ENCODE measurements at places on chromosomes 4 and X.
A peak's percentile ranks its signal among the peaks of the same experiment; 100 is the strongest.

GRCh38 chr4:180052629-180053028, 2190.6 kb upstream of the TENM3 start:
- no peak for DNase-seq

- no peak for DNase-seq
These were observed 184.7 kb upstream of the ZCCHC13 start for GRCh38 chrX:74119016-74119910.

- DNase-seq = no peak
These were observed 4.6 kb upstream of the IRAK1 start for GRCh38 chrX:154024271-154024670.

DNA sequence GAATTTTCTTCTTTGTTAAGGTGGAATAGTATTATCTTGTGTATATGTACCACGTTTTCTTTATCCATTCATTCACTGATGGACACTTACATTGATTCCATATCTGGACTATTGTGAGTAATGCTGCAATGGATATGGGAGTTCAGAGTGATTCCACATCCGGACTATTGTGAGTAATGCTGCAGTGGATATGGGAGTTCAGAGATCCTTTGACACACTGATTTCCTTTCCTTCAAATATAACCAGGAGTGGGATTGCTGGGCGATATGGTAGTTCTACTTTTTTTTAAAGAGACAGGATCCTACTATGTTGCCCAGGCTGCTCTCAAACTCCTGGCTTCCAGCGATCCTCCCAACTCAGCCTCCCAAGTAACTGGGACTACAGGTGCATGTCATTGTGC, 12.1 kb downstream of the TMEM156 start:
- DNase-seq = no peak

DNA sequence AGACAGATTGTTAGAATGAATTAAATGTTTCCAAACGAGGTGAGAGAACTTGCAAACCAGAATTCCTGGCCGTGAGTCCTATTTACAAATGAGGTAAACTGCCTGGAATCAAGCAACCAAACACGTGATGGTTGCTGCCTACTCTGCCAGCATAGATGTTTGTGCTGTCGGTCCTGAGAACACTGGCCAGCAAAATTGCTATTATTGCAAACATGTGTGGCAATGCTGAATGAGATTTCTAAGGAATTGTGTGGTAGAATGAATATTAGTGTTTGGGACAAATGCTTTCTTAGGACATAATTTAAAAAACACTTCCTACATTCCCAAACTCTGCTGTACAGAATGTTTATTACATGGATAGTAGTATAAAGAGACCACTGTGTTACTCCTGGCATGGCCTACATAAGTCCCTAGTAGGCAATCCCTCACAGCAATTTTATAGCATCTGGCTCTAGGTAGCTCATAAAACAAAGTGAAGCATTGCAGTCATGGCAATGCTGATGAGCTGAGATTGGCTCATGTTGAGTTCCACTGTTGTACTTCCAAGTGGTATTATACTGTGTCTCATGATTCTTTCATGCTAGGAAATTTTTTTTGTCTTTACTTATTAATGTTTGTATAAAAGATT, 605.2 kb upstream of the EPHA5 start:
- no peak for DNase-seq

GRCh38 chr4:155405059-155405458, 28.3 kb upstream of the MAP9 start:
- DNase-seq = no peak

GRCh38 chr4:112908511-112908910, 140.9 kb upstream of the ANK2 start:
- DNase-seq = no peak

DNA sequence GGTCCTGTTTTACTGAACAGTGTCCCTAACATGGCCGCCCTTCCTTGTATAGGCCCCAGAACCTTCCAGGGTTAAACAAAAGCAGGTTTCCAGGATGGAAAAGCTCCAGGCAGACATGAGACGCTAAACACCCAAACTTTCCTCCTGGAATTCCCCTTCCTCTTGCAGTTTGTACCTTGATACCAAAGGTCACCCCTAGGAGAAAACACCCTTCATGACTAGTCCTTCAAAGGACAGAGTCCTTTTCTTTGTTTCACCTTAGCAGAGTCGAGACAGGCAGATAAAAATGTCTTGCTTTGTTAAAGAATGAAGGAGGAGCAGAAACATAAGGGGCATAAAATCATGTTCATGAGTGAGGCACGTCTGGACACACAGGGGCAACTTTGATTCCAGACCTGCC, 247.5 kb downstream of the BCOR start:
- no peak for DNase-seq

DNA sequence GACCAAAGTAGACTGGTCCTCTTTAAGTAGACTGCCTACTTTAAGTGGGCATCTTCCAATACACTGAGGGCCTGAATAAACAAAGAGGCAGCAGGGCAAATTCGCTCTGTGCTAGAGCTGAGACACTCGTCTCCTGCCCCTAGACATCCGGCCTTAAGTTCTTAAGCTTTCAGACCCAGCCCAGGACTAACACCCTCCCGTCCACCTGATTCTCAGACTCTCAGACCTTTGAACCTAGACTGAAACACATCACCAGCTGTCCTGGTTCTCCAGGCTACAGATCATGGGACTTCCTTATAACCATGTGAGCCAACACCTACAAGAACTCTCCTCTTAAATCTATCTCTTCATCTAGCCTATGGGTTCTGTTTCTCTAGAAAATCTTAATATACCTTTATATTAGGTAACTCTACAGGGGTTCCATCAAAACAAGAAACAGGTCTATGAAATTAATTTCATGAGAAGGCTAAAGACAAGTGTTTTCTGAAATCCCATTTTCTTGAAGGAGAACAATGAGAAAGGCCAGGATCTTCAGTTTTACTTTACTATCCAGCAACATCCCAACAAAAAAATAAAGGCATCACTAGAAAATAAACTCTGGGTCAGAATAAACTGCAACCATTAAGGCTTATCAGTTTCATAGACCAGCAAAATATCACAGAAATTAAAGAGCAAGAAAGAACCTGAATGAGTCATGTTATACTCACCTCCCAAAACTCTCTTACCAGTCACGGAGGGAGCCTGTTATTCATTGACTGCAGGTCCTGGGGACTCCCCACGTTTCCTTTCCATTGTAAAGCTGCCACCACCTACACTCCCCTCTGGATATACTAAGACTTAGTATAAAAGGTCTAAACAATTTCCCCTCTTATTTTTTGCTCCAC, 14.8 kb downstream of the ADGRA3 start:
- DNase-seq = peak; percentile 68

GRCh38 chrX:13843150-13843721, 26.3 kb upstream of the GPM6B start:
- DNase-seq = no peak

GRCh38 chr4:6265546-6265945, 4.1 kb upstream of the WFS1 start:
- no peak for DNase-seq

DNA sequence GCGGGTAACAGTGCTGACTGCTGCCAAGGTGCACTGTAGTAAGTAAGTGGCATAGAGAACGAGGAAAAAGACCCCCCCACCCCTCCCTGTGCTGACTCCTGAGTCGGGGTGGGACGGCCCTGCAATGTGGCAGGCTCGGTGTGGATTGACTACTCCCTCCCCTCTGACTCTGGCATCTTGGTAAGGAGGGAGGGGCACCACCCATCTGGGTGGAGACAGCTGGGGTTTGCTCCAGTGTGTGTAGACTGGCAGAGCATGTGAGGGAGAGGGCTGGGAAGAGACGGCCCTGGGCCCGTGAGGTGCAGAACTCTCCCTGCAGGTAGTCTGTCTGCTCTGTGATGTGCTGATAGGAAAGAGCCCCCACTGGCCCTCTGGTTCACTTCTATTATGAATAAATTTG, 31.0 kb downstream of the NSG1 start:
- DNase-seq = no peak

- DNase-seq = no peak
These were observed 154.0 kb downstream of the TMEM47 start for GRCh38 chrX:34503119-34503518.

DNA sequence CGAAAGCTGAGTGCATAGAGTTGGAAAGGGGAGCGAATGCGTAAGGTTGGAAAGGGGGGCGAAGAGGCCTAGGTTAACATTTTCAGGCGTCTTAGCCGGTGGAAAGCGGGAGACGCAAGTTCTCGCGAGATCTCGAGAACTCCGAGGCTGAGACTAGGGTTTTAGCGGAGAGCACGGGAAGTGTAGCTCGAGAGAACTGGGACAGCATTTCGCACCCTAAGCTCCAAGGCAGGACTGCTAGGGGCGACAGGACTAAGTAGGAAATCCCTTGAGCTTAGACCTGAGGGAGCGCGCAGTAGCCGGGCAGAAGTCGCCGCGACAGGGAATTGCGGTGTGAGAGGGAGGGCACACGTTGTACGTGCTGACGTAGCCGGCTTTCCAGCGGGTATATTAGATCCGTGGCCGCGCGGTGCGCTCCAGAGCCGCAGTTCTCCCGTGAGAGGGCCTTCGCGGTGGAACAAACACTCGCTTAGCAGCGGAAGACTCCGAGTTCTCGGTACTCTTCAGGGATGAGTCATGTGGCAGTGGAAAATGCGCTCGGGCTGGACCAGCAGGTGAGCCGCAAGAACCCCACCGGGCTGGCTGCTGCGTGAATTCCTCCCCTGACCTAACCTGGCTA, at the start of gene DDX3X:
DDX3X (plus strand) TSS at position 419 of the 619 bp plus-strand sequence; CDS start at position 510, 91 bp downstream.
- peak; percentile 50 for DNase-seq

- no peak for DNase-seq
These were observed 277.3 kb upstream of the HAND2 start for GRCh38 chr4:173807347-173807746.

DNA sequence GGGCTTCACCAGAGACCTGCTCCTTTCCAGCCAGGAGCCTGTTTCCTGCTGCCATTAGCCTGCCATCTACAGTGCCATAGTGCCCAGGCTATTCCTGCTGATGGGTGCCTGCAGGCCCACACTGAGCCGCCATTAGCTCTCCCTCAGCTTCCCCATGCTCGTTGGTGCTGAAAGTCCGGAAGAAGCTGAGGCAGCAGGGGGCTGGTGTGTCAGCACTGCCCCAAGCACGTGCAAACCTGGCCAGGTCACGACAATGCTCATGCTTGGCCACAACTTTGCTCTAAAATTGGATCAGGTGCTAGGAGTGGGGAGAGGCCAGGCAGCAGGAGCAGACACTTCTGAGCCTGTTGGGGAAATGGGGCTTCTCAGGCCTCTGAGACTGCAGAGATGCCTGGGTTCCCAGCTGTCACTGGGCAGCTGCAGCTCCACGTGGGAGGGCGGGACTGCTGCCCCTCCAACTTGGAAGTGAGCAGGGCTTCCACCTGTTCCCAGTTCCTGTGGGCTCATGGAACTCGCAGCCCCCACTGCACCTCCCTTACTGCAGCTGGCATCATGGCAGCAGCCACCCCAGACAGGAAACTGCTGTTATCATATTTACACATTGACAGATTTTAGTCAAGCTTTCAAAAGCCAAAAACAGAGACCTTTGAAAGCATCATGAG, 913.9 kb downstream of the FSTL5 start:
- no peak for DNase-seq

DNA sequence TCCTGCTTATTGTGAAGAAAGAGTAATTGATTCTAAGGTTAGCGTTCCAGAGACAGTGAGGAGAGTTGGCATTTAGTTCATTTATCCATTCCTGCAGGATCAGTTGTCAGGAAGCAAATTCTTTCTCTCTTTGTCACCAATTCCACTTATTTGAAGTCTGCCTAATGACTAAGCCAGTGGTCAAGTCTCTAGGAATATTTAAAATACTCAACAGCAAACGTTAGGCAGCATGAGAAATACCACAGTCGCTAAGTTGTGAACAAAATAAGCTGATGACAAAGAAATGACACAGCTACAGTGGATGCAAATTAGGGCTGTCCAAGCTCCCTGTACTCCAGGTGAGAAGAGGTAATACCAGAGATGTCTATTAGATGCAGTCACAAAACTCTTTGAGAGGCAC, 6.6 kb upstream of the MAGEB17 start:
- peak; percentile 86 for DNase-seq

- DNase-seq = no peak
These were observed 3.1 kb upstream of the MSX1 start for GRCh38 chr4:4856071-4857000.

- no peak for DNase-seq
These were observed 300.1 kb upstream of the SLC7A11 start for GRCh38 chr4:138542191-138542776.

DNA sequence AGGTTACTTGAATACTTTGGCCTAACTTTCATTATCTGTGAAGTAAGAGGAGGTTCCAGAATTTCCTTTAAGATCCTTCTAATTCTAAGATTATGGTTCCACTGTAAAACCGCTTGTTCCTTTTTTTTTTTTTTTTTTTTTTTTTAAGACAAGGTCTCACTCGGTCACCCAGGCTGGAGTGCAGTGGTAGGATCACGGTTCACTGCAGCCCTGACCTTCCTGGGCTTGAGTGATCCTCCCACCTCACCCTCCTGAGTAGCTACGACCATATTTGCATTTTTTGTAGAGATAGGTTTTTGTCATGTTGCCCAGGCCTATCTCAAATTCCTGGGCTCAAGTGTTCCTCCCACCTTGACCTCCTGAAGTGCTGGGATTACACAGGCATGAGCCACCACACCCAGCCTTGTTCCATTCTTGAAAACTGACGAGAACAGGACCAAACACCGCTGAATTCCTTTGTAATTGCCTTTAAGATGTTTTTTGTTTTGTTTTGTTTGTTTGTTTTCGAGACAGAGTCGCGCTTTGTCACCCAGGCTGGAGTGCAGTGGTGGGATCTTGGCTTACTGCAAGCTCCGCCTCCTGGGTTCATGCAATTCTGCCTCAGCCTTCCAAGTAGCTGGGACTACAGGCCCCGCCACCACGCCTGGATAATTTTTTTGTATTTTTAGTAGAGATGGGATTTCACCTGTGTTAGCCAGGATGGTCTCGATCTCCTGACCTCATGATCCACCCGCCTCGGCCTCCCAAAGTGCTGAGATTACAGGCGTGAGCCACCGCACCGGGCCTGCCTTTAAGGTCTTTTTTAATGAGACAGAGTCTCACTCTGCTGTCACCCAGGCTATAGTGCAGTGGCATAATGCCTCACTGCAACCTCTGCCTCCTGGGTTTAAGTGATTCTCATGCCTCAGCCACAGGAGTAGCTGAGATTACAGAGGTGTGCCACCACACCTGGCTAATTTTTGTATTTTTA, 6.8 kb downstream of the PDS5A start:
- peak; percentile 57 for DNase-seq

DNA sequence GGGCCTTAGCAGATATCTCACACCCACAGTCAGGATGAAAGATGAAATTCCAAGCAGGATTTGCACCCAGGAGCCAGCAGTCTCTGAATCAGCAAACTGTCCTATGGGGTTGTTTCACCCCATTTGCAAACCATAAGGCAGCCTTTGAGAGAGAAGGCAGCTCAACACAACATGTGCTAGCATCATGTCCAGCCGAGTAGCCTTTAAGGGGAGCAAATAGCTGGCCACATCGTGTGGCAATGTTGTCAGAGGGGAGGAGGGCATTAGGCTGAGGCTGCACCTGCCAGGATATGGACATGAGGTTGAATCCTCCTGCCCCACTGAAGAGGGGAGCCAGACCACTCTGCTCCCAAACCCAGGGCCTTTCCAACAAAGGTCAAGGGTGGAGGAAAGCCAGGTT, 20.6 kb upstream of the PJA1 start:
- no peak for DNase-seq

All from epithelial cell of proximal tubule (primary cell).